ENCODE measurements at places on chromosomes 2 and 18.

GRCh38 chr2:31997653-31998052 lies 13.2 kb downstream of the MEMO1 start:
- no peak for DNase-seq

GRCh38 chr2:196153480-196153879 lies 17.9 kb downstream of the STK17B start:
- no peak for DNase-seq

GRCh38 chr2:7956126-7956689 lies 725.6 kb upstream of the ID2 start:
- no peak for DNase-seq

GRCh38 chr2:74856599-74856998 lies 22.7 kb downstream of the HK2 start:
- DNase-seq: no peak
